ENCODE measurements at places on chromosomes 3 and 15.

- DNase-seq, result peak; percentile 16
Measured at GRCh38 chr15:66293419-66294156, at the start of gene DIS3L. DIS3L (plus strand) TSS chr15:66293568; CDS start chr15:66293597, 29 bp downstream.

DNA sequence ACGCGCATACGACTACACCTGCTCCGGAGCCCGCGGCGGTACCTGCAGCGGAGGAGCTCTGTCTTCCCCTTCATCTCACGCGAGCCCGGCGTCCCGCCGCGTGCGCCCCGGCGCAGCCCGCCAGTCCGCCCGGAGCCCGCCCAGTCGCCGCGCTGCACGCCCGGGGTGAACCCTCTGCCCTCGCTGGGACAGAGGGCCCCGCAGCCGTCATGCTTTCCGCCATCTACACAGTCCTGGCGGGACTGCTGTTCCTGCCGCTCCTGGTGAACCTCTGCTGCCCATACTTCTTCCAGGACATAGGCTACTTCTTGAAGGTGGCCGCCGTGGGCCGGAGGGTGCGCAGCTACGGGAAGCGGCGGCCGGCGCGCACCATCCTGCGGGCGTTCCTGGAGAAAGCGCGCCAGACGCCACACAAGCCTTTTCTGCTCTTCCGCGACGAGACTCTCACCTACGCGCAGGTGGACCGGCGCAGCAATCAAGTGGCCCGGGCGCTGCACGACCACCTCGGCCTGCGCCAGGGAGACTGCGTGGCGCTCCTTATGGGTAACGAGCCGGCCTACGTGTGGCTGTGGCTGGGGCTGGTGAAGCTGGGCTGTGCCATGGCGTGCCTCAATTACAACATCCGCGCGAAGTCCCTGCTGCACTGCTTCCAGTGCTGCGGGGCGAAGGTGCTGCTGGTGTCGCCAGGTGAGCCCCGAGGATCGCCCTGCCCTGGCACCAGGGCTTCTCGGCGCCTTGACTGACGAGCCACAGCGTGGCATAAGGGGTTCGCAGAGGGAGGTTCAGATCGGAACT is 420 bp downstream of the SLC27A2 start:
- no peak for DNase-seq

DNA sequence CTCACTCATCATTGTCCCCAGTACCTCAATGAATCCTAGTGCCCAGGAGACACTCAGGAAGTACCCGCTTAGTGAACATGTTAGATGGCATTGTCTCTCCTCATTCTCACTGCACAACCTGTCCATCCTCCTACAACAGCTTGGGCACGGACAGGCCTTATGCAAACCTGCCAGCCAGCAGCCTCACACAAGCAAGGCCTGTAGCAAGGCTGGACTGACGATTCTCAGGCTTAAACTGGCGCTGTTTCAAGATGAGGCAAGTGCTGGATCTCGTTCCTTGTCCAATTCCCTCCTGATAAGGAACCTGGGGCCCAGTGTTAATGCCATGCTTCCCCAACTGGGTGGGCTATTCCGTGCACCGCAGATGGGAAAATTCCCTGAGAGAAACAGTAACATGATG is 59.0 kb downstream of the CDCP1 start:
- no peak for DNase-seq

DNA sequence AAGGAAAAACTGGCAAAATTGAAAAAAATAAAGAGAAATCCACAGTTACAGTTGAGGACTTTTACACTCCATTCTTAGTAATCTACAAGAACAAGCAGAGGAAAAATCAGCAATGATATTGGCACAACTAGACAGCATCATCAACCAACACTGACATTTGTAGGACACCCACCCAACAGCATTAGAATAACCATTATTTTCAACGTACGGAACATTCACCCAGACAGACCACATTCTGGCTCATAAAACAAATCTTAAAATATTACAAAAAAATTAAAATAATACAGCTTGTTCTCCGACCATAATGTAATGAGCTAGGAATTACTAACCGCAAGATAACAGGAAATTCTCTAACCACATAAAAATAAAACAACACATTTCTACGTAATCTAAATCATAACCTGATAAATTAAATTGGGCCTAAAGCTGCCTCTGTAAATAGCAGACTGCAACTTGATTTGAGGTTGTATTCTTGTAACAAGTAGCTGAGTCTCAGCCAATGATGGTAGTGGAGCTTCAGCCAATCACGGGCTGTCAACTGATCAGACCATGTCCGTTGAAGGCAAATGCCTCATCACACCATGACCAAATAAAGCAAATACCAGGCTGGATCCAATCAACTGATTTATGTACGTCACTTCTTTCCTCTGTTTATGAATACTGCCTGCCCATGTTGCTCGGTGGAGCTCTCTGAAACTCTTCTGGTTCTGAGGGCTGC is 9.2 kb downstream of the PLSCR4 start:
- DNase-seq, result no peak

DNA sequence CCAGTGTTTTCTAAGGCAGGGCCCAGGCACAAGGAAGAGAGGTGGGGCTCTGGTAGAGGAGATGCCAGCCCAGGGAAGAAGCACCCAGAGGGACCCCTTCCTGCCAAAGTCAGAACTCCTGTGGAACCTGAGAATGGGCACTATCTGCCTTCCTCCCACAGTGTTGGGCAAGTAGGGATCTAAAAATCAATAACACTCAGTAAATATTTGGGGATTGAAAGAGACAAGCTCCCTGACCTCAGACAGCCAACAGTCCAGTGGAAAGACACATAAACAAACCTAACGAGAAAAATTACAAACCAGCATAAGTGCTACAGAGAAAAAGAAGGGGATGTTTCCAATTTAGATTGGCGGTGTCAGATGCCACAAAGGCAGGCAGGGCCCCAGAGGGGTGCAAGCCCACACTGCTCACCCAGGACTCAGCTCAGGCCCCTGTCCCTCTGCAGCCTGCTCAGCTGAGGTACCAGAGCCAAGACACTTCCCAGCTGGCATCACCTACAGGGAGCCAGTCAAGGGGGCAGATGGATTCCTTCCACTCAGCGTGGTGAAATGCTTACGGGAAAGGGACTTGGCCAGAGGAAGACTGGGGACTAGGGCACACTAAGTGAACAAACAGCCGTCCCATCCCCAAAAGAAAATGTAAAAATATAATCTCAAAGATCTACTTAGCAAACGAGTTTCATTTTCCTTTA is 15.9 kb downstream of the ADCY5 start:
- DNase-seq, result no peak

DNA sequence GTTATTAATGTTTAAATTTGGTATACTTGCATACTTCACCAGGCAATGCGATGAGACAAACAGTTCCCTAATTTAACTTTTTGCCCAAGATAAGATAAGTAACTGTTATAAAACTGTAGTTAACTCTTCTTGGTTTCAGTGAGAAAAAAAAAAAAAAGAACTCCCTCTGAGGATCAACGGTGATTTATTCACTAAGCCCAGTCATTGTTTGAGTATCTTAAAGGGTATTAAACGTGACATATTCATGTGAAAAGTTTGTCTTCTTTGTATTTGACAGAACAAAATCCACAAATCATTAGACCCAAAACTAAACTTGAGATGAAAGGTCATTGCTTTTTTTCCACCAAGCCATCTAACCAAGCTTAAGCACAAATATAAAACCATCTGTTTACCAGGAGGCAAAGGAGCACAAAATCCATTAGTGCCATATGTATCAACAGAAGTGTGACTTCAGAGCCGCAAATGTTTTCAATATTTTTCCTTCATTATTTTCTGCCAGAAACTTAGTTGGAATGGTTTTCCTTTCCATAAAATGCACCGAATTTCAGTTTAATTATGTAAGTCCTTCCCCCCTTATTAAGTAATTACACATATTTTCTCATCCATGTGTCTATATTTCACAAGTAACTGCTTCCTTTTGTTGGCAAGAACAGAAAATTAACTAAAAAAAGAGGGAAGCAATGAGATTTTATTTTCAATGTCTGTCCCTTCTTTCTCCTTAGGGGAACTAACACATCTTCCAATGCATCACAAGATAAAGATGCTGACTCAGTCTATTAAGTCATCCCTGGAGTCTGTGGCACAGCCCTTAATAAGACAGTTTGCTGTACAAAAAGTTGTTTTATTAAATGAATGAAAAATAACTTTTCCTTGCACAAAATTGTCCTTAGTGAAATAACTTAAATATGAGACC is 92.2 kb upstream of the RAP2B start:
- DNase-seq, result no peak

GRCh38 chr15:77602800-77603199 is 29.9 kb downstream of the LINGO1 start:
- no peak for DNase-seq

DNA sequence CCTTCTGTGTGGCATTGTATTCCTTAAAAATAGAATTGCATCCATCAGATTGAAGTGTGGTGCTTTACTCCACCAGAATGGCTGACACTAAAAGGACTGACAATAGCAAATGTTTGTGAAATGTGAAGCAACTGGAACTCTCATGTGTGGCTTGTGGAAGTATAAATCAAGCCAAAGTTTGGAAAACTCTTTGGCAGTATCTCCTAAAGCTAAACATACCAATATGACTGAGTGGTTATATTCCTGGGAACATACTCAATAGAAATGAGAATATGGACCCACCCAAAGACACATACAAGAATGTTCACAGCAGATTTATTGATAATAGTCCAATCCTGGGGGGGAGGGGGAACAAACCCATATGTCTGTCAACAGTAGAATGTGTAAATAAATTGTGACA is 87.1 kb downstream of the RARB start:
- DNase-seq, result no peak

DNA sequence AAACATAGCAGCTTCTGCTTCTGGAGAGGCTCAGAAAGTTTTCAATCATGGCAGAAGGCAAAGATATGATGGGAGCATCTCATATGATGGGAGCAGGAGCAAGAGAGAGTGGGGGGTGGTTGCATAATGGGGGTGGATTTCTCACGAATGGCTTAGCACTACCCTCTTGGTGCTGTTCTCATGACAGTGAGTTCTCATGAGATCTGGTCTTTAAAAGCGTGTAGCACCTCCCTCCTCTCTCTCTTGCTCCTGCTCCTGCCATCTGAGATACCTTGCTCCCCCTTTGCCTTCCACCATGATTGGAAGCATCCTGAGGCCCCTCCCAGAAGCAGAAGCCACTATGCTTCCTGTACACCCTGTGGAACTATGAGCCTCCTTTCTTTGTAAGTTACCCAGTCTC is 22.2 kb downstream of the HGD start:
- no peak for DNase-seq

DNA sequence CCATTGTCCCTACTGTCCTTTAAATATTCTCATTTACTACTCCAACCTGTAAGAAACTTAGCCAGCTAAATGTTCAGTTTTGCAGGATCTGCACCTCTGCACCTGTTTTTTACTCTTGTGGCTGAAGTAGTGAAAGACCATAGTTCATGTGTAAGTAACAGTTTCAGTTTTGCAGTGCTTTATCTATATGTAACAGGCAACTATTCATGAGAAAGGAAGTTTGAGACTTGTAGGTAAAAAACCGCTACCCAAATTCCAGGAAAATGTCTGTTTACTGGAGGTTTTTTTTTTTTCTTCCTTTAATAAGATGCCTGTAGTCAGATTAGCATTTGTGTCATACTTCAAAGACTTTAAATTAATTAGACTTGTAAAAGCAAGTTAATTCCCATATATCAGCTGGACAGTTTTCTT is 25.4 kb upstream of the MBNL1 start:
- no peak for DNase-seq

DNA sequence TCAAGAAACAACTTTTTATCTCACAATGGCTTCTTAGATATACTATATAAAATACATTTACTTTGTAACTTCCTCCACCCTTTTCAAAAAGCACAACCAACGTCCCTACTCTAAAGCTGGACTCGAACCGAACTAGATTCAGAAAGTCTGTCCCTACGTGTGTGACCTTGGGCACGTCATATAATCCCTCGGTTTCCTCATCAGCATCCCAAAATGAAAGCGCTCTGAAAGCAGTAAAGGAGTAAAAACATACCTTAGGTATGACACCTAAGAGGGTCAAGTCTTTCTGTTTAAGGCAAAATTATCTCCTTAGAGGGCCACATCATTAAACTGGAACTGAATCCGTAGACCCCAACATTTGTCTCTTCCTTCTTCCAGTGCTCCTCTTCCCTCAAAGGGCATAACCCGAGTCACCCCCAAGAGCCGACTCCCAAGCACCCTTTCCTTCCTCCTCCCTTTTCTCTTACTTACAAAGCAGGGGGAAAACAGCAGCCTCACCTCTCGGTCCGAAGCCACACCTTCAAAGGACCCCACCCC is 663 bp downstream of the PDCD10 start:
- DNase-seq, result no peak

DNA sequence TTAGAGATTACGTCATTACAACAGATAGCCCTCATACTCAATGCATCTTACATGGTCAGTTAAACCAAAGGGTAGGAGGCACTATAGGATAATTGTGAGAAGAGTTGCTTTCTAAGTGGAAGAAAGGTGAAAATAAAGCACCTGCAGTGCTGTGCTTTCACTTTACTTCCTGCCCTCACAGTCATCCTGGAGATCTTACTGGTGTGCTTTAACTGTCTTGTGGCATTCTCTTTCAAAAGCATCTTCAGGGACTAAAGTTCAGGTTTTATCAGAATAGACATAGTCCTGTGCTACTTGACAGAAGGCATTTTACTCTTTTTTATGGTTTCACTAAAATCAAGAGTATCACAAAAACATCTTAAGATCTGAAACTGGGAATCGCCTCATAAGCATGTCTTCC is 286.6 kb downstream of the ZBTB20 start:
- DNase-seq, result no peak

GRCh38 chr3:72340476-72341379 is 507.5 kb downstream of the SHQ1 start:
- DNase-seq, result no peak

DNA sequence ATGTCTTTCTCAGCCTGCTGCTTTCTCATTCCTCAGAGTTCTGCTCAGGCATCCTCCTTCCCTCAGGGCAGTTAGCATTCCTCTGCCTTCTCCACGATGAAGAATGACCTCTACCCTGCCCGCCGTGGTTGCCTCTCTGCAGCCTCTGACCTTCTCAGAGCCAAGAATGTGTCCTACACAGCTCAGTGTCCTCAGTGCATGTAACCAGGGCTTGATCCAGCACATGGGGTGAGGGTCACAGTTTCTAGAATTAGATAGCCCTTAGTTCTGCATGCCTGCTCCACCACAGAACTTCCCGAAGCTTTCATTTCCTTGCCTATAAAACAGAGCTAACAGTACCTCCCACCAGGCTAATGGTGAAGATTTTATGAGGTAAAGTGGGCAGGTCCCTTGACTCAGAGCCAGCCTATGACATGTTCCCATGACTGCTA is 182.1 kb downstream of the CLSTN2 start:
- no peak for DNase-seq

GRCh38 chr15:59138243-59138642 is 33.3 kb downstream of the CCNB2 start:
- DNase-seq, result peak; percentile 29

All from activated CD8-positive, alpha-beta memory T cell treated with anti-CD3 and anti-CD28 coated beads for 1 hour (primary cell).